ENCODE measurements at places on chromosomes 7 and 10.
A peak's percentile ranks its signal among the peaks of the same experiment; 100 is the strongest.

- no peak for DNase-seq
Observed at GRCh38 chr7:2818121-2818520, 26.0 kb downstream of the GNA12 start.

GRCh38 chr10:33336582-33337325 lies 2.3 kb upstream of the NRP1 start:
- DNase-seq = no peak

GRCh38 chr7:129522088-129522970 lies 20.0 kb downstream of the SMKR1 start:
- DNase-seq = no peak

DNA sequence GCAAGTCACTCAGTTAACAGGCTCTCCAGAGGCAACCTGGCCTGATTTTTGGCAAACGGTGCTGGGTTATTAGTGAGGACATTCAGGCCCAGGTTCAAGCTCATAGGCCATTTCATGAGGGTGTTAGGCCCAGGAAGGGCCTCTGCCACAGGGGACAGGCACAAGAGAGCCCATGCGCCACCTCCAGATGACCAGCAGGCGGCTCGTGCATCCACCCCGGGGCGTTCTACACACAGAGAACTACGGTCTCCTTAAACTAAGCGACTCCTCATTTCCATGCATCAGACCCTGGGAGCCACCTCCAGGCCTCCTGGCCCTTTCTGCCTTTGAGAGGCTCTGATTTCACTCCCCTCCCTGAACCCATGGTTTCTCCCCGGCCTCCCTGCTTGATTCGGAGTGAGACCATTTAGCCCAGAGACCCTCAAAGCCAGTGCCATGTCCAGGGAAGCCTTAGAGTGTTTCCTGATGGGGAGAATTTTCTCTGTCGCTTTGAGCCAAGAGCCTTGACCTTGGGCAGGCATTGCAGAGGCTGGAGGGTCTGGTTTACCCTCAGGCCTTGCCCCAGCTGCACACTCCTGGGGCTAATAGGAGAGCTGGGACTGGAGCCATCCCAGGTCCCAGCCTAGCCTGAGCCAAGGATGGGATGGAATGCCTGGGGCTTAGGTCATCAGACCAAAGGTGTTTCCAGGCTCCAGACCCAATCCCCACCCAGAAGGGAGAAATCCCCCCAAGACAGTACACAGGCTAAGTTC lies 188.0 kb downstream of the GRID1 start:
- no peak for DNase-seq

DNA sequence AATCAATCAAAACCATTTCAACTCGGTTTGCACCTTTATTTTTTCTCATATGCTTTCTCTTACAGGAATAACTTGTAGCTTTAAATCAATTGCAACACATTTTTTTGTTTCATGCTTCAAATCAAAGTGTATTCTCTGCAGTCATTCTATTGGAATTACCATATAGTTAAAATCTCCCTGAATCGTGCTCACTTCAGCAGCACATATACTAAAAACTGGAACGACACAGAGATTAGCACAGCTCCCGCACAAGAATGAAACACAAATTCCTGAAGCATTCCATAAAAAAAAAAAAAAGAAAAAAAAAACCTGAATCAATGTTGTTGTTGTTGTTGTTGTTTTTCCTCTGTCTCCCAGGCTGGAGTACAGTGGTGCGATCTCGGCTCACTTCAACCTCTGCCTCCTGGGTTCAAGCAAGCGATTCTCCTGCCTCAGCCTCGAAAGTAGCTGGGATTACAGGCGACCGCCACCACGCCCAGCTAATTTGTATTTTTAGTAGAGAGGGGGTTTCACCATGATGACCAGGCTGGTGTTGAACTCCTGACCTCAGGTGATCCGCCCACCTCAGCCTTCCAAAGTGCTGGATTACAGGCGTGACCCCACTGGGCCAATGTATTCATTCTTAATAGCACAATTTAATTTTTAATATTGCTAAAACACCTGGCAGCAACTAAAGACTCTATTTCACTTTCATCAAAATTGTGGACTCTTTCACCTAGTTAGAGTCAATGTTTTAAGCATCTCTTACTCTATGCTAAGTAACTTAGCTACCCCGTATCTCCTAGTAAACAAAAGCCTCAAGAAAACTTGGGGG lies 26.3 kb downstream of the ANKRD61 start:
- DNase-seq = no peak

- no peak for DNase-seq
Observed at GRCh38 chr10:126315494-126316177, 72.6 kb downstream of the ADAM12 start.

DNA sequence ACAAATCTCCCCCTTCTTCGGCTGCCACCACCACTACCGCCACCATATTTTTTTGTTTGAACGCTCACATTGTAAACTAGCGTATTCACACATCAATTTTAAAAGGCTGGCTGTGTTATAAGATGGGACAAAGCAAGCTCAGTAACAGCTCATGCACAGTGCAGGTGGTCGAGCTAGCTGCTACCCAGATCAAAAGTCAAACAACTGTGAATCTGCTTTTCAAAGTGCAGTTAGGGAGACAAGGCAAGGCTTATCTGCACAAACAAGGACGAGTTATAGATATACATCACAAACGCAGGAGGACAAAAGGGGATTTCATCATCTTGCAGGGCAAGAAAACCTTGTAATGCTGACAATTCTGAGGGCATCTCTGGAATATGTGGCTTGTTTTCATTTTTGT lies 231.6 kb downstream of the VTI1A start:
- DNase-seq = no peak

- DNase-seq = no peak
Observed at GRCh38 chr10:4256971-4257370, 472.0 kb upstream of the KLF6 start.

GRCh38 chr7:28182071-28182471 lies 1.5 kb upstream of the JAZF1 start:
- DNase-seq = peak; percentile 33

DNA sequence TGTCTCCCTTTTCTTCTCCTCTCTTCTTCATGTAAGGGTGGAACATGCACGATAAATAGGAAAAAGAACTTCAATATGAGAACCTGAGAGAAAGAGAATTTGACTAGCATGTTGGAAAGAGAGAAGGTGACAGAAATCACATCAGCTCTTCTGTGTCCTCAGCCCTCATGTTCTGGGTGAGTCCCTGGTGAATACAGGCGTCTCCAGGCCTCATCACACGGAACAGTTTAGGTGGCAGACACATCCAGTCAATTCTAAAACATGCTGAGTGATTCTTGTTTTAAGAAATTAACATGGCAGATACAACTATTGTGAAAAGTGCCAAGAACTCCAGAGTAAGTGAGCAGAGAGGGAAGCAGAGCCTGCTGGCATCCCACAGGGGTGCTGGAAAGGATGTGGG lies 96.1 kb downstream of the FAM107B start:
- no peak for DNase-seq

DNA sequence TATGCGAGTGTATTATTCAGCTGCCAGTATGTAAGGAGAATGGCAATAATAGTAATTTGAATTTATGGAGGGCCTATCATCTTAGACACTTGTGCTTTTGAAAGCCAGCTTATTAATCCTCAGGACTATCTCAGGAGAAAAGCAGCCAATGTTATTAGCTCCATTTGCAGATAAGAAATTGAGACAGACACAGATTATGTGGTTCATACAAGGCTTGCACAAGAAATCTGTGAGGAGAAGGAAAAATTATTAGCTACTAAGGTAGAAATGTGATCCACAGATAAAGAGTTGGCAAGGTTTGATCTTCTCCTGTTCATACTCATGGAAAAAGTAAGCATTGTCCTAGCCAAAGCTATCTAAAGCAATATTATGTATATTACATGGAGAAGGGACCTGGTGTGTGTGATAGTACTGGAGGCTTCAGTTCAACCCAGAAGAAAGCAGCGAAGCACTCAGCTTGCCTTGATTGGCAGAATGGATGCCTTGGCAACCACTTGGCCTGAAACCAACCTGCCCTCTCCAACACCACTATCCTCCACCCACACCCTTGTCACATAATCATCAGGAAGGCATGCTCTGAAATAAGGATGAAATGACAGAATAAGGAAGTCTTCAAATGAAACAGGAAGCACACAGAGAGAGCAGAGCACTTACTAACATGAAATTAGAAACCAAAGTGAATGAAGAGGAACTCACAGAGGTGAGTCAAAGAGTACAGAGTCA lies 18.0 kb downstream of the MACC1 start:
- no peak for DNase-seq

DNA sequence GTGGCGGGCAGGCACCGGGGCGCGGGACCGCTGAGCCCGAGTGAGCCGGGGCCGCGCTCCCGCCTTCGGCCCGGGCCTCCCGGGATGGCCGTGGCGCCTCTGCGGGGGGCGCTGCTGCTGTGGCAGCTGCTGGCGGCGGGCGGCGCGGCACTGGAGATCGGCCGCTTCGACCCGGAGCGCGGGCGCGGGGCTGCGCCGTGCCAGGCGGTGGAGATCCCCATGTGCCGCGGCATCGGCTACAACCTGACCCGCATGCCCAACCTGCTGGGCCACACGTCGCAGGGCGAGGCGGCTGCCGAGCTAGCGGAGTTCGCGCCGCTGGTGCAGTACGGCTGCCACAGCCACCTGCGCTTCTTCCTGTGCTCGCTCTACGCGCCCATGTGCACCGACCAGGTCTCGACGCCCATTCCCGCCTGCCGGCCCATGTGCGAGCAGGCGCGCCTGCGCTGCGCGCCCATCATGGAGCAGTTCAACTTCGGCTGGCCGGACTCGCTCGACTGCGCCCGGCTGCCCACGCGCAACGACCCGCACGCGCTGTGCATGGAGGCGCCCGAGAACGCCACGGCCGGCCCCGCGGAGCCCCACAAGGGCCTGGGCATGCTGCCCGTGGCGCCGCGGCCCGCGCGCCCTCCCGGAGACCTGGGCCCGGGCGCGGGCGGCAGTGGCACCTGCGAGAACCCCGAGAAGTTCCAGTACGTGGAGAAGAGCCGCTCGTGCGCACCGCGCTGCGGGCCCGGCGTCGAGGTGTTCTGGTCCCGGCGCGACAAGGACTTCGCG lies 534 bp downstream of the FZD9 start:
- DNase-seq = no peak

- no peak for DNase-seq
Observed at GRCh38 chr7:20153999-20154398, 63.2 kb downstream of the MACC1 start.

- no peak for DNase-seq
Observed at GRCh38 chr7:142795339-142795863, 24.6 kb downstream of the PRSS2 start.

GRCh38 chr10:113309791-113310190 lies 243.1 kb upstream of the HABP2 start:
- no peak for DNase-seq

- no peak for DNase-seq
Observed at GRCh38 chr10:36450380-36450779, 675.0 kb upstream of the ANKRD30A start.

DNA sequence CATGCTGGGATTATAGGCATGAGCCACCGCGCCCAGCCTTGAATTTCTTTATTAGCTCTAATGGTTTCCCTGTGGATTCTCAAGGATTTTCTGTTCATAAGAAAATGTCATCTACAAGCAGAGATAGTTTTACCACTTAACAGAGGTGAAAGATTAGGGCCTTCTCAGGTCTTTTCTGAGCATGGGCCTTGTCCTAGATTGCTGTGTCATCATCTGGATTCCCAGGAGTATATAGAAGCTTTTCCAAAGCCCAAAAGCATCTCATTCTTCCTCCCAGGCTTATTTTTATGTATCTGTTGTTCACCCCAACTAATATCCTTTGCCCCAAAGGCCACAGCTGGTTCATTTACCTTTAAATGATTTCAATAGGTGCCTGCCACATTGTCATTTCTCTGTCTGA lies 13.7 kb upstream of the ZNF248 start:
- DNase-seq = no peak

DNA sequence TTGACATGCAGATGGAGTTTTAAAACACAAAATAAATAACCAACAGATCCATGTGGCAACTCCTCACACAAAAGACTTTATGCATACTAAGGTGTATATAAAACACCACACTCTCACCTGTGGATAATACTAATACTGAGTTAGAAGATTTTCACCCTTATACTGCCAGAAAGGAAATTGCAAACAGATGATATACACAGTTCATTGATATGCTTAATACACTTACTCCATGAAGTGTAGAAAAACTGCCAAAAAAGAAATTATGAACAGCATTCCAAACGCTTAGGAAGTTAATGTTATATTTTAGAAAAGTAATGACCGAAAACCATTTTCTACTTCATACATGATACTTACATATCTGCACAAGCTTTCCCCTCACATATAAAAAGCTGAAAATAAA lies 17.6 kb upstream of the SNX13 start:
- no peak for DNase-seq

GRCh38 chr10:28318626-28319025 lies 15.8 kb upstream of the MPP7 start:
- DNase-seq = no peak

- no peak for DNase-seq
Observed at GRCh38 chr10:36373424-36374096, 731.5 kb upstream of the FZD8 start.

DNA sequence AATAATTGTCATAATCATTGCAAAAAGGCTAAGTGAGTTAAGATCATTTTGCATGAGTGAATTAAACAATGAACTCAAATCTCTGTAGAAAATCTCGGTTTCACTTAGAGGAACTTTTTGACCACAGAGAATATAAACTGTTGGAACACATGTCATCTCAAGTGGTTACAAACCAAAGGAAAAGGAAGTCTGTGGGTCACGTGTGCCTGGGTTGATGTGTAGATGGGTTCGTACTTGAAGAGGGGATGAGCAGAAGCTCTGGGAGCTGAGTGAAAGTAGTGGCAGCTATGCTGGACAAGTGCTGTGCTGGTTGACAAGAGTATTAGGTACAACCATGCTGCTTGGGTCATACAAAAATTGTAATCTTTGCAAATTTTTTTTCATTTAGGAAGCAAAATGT lies 35.0 kb downstream of the GLRX3 start:
- DNase-seq = no peak

DNA sequence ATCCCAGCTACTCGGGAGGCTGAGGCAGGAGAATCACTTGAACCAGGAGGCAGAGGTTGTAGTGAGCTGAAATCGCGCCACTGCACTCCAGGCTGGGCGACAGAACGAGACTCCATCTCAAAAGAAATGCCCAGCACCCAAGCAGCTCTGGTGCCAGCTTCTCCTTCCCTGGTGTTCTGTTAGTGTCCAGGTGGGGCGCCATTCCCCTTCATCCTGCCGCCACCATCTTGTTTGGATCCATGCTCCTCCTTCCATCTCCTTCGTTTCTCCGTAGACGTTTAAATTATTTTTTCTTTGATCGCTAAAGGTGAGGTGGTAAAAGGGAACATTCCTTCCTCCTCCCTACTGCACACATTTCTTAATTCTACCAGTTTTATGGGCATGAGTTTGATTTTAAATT lies 30.3 kb downstream of the PROSER2 start:
- DNase-seq = no peak

DNA sequence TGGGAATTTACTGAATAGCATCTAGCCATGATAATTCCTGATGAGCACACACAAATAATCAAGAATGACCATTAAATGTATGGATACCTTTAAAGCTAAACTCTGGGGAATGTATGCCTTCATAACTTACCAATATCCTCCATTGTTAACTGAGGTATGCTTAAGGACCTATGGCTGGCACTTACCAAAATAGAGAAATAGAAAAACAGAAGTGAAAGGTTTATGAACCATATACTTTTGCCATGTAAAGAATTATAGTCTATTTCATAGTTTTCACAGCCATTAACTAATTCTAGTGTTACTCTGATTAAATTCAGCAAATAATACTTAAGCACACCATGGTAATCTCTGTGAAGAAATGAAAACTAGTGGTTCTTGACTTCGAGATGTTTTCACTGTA lies 1360.6 kb upstream of the LRRTM3 start:
- no peak for DNase-seq

GRCh38 chr10:29658984-29659965 lies 24.5 kb upstream of the SVIL start:
- no peak for DNase-seq

All from anterior cingulate cortex (tissue), 58 donors.